Gastrocnemius medialis (tissue), 4 donors: ENCODE measurements at places on chromosomes 7 and 10. TPM values are rescaled to one million over a fixed set of nuclear protein-coding genes. Genes with fewer than 3 reads are reported as not detected.

The MYL7 gene
- total RNA-seq, result not detected

The RBP3 gene
- not detected for total RNA-seq

The UTF1 gene
- total RNA-seq, result not detected

The SPAG6 gene
- total RNA-seq, result not detected

The OR2A12 gene
- not detected for total RNA-seq

The GLI3 gene
- 0.91 TPM for total RNA-seq

The NPC1L1 gene
- total RNA-seq, result 0.07 TPM

The ATG9B gene
- total RNA-seq, result not detected

The OR2A42 gene
- not detected for total RNA-seq
